ENCODE measurements at places on chromosomes 11 and 22.

DNA sequence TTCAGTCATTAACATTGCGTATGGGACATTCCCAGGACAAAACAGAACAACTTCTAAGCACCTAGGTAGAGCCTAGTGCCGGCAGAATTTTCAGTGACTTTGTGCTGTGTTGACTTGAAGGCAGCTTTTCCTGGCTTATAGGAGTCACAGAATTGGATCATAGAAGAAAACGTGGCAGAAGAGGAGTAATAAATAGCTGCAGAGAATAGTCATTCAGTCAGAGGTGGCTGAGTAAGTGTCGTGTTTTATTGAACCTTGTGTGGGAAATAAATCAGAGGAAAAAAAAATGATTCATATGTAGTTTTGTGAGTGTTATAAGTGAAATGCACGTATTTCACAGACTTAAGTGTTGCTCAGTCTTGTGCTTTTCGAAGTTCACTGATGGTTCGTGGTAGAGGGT lies 2.1 kb downstream of the BARX2 start:
- no peak for DNase-seq

DNA sequence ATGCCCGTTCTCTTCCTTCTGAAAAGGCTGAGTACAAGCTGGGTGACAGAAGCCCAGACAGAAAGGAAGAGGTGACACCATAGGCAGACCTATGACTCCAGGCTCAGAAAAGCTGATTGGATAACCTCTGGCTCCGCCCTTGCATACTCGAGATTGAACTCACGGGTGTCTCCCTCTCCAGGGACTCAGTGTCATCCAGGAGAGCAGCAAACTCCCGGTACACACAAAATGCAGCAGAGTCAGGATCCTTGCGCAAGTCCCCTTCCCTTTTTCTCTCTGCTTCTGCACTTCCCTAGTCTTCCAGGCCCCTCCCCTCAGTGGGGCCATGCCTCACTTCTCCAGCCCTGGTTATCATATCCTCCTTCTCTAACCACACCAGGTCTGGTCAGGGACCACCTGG lies 9.8 kb downstream of the SCN4B start:
- no peak for DNase-seq

GRCh38 chr11:36328966-36329673 lies 33.0 kb downstream of the PRR5L start:
- DNase-seq, result no peak

GRCh38 chr11:120956710-120957495 lies 67.0 kb upstream of the TBCEL start:
- no peak for DNase-seq

DNA sequence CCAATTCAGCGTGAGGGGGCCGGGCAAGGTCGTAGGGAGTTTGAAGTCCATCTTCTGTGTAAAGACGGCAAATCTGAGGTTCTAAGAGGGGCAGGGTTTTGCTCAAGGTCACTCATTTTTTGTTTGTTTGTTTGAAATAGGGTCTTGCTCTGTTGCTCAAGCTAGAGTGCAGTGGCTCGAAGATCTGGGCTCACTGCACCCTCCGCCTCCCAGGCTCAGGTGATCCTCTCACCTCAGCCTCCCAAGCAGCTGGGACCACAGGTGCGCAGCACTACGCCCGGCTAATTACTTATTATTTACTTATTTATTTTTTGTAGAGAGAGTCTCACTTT lies 355 bp upstream of the AP1B1 start:
- no peak for DNase-seq

DNA sequence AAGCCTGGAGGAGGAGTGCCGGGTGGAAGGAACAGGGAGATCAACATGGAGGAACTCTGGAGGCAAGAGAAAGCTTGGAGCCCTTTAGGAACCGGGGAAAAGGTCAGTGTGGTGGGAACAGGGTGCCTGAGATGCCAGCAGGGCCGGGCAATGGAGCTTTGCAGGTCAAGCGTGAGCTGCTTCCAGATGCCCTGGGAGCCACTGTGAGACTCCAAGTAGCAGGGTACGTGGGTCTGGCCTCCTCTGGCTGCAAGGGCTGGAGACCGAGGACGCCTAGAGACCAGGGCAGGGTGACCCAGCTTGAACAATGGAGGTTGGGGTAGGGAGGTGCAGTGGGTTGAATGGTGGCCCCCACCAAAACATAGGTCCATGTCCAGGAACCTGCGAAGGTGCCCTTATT lies 15.6 kb upstream of the EMID1 start:
- DNase-seq, result no peak

DNA sequence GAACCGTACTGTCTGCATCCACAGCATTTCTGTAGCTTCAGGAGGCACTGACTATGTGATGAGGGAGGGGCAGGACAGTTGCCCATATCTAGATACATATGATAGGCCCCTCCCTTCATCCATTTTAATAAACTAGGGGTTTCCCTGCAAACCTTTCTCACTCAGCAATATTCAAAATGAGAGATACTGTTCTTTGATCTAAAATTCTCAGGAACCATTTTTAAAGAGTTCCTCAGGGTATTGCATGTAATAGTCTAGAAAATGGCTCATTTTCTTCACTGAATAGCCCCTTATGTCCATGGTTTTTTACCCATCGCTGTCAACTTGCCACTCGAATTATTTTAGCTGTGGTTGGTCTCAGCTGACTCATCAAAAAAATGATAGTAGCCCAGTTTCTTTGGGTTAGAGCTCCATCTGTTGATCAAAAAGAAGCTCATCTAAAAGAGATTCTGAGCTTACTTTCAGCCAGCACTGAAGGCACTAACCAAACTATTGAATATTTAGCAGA lies 37.0 kb upstream of the DNAJB7 start:
- DNase-seq, result no peak

DNA sequence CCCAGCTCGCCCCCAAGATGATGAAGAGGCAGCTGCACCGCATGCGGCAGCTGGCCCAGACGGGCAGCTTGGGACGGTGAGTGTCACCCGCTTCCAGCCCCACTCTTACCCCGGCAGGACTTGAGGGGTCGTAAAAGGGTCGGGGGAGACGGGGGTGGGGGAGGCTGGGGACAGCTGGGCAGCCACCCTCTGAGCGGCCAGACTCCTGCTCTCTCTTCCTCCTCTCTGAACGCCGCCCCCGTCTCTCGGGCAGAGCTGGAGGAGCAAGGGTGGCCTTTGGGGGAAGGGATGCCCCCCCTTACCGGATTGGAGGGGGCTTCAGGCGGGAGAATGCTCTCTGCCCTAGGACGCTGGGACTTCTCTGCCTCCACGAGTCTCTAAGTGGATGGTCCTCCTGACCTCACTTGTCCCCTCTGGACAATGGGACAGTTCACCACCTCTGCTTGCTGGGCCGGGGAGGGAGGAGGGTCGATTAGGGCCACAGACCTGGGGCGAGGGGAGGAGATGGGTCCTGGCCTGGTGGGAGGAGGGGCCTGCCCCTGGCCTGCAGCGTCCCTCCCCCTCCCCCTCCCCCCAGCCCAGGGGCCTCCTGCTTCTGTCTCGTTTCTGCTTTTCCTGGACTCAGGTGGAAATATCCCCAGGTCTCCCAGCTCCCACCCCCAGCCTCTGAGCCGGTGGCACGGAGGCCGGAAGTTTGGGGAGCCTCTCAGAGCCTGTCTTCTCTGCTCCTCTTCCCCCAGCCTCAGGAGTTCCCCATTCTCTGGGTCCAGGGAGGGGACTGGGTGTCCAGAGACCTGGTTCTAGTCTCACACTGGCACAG lies 512 bp downstream of the SH3BP1 start:
- DNase-seq, result no peak

DNA sequence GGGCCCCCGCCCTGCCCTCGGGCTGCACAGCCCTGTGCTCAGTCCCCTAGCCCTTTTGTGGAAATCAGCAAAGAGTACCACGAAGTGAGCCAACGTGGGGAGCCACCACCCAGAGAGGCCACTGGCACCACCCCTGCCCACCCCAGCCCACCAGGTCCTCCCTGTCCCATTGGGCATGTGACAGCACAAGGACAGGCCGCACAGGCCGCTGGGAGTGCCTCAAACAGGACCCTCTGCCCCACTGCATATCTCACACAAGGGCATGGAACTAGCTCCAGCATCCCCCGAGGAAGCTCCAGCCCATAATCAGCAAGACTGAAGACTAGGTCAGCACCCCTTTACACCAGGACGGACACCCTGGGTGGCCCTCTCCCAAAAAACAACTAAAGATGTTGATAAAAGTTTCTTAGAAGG lies 29.7 kb downstream of the GNB1L start:
- DNase-seq, result no peak

- DNase-seq, result no peak
These were observed 15.6 kb upstream of the SHISAL1 start for GRCh38 chr22:44328326-44328725.

DNA sequence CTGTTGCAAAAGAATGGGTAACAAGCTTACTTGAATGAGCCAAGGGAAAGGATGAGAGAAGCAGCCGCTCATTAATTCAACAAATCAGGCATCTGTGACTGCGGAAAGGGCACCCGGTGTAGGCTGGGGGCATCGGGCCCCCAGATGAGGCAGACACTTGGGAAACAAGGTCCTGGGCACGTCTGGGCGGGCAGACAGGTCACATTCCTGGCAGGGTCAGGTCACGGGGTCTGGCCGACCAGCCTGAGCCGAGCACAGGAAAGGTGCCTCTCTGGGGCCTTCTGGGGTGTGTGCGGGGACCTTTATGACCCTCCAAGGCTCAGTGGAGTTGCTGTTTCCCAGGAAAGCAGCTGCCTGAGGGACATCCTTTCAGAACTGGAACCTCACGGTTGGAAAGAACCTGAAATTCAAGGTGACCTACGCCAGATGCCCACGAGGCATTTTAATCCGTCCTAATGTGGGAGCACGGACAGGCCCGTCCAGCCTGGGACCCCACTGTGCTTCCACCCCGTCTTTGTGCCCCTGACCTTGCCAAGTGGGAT lies 57.1 kb downstream of the ST14 start:
- DNase-seq, result no peak

- DNase-seq, result no peak
These were observed 696 bp upstream of the MICAL2 start for GRCh38 chr11:12109591-12110196.

- DNase-seq, result no peak
These were observed 69.7 kb upstream of the CDON start for GRCh38 chr11:126132319-126132718.

GRCh38 chr11:131591051-131591461 lies 220.6 kb downstream of the NTM start:
- no peak for DNase-seq

DNA sequence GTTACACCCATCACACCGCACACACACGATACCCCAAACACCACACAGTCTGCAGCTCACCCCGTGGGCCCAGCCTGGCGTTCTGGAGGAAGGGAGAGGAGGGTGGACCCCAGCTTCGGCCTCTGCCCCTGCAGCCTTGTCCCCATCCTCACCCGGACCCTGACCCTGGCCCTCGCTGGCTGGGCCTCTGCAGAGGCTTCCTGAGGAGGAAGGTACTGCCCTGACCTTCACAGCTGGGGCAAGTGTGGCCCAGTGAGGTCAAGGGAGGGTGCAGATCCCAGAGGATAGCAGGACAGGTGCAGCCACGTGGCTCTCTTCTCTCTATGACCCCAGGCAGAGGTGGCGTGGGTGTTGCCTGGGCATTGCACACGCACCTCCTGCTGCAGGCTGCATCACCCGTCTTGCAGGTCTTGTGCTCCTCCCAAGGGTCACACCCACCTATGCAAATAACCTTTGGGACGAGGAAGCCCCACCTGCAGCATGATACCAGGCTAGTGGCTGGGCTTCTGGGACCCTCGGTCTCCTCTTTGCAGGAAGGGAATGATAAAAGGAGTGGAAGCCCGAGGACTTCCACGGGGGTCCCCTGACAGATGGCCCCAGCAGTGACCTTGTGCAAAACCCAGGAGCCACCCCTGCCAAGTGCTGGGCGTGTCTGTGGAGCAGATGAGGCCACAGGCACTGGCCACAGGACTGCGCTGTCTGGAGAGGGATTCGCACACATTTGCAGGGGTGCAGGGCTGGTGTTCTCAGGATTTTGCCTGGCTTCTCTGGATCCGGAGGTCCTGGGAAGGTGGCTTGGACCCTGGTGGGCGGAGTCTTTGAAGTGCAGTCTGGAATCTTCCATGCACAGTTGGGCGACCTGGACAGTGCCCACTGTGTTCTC lies 1241.5 kb downstream of the BRD1 start:
- no peak for DNase-seq

DNA sequence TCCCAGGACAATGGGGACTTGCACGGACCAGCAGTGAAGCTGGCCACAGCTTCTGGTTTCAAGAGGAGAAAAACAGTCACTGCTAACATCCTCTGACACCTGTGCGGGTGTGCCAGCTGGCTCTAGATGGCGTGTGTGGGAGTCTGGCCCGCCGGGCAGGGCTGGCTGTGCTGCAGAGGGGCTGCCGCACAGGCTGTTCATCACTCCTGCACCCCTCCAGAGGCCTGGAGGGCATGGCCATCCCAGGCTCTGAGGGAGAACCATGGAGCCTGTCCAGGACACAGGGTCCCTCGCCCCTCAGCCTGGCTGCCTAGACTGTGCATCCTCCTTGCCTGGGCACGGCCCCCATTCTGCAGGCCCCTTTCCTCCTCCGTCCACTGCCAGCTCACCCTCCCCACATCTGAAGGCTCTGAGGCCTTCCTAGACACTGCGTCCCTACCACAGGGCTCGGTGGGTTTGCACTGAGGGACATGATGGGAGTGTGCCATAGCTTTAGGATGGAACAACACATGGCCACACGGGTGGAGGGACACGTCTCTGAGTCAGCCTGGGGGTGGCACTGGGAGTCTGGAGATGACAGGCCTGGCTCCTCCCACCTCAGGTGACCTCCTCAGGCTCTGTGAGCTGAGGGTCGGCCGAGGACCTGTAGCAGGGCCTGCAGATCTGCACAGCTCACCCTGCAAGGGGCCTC lies 42.1 kb upstream of the GNB1L start:
- no peak for DNase-seq

GRCh38 chr22:42313804-42314581 lies 43.5 kb upstream of the TCF20 start:
- no peak for DNase-seq

- no peak for DNase-seq
These were observed 36.9 kb downstream of the MOB2 start for GRCh38 chr11:1449490-1450243.

GRCh38 chr22:22684580-22685561 lies 40.5 kb downstream of the GGTLC2 start:
- DNase-seq, result no peak

GRCh38 chr11:128331317-128331716 lies 256.0 kb downstream of the ETS1 start:
- DNase-seq, result no peak

DNA sequence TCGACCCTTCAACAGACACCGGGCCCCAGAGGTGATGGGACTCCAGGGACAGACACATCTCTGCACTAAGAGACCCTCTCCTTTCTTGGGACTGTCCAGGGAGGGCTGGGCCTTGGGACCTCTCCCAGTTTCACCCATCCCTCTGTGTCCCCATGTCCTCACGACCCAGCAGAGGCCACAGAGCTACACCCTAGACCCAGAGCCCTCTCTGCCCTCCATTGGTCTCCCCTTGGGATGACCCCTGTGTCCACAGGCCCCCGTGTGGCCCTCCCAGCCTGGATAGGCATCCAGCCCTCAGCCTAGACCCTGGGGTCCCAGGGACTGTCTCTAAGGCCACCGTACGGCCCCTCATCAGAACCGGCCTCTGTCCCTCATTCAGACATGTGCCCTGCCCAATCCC lies 7.5 kb upstream of the DRICH1 start:
- no peak for DNase-seq

GRCh38 chr11:92967178-92967577 lies 2.3 kb upstream of the MTNR1B start:
- DNase-seq, result no peak
